ENCODE measurements at places on chromosomes 6 and 20.

DNA sequence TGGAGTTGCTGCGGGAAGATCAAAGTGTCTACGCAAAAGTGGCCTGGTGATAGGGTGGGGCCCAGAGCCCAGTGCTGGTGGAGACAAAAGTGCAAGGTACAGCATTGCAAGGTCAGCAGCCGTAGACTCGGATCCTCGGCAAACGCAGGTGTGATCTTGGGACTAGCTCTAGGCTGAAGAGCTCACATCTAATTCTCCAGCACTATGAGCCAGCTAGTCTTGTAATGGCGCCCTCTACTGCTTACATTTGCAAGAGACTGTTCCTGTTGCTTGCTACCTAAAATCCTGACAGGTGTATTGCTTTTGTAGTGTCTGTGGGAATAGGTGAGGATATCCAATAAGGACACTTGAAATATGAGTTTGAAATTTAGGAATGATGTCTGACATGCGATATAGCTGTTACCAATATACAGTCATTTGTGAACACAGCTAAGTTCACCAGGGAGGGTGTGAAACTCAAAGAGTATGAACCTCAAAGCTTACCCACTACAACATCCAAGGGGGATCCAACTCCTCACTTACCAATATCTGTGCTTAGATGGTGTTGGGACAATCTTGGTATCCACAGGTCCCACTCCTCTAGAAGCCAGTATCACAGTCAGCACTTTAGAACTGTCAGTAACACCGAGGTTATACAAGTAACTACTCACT, 58.4 kb downstream of the PDE7B start:
- no peak for DNase-seq

- no peak for DNase-seq
Measured at GRCh38 chr6:64497634-64498033, 862.0 kb downstream of the PHF3 start.

- DNase-seq: no peak
Measured at GRCh38 chr6:111601886-111602285, 3.8 kb downstream of the TRAF3IP2 start.

- DNase-seq: no peak
Measured at GRCh38 chr6:43199912-43200311, 17.9 kb downstream of the CUL9 start.
